ENCODE measurements at places on chromosomes 5 and 9. TPM values are rescaled to one million over a fixed set of nuclear protein-coding genes. Genes with fewer than 3 reads are reported as not detected.

LRRC70 gene
- total RNA-seq: 1.1 TPM

MRPL41 gene
- 87.7 TPM for total RNA-seq

GRCh38 chr5:148491015-148491792 is 107.4 kb downstream of the FBXO38 start:
- H3K4me3 ChIP-seq: no peak overlapping the region
- peak; percentile 96 for DNase-seq
- H3K27ac ChIP-seq: peak overlapping the region; percentile 75
- no peaks in the 10 kb centered on the region for H3K36me3 ChIP-seq
- H3K27me3 ChIP-seq: no peaks in the 10 kb centered on the region

- no peak for DNase-seq
- no peaks in the 10 kb centered on the region for H3K36me3 ChIP-seq
- H3K27me3 ChIP-seq: no peaks in the 10 kb centered on the region
- H3K27ac ChIP-seq: no peak overlapping the region
- no peaks in the 10 kb centered on the region for H3K4me1 ChIP-seq
Observed at GRCh38 chr9:20804489-20805250, 120.6 kb downstream of the FOCAD start.

- no peaks in the 10 kb centered on the region for H3K27me3 ChIP-seq
- H3K4me3 ChIP-seq: peak overlapping the region; percentile 88
- H3K4me1 ChIP-seq: peaks cover 34% of the 10 kb centered on the region
- DNase-seq: no peak
Observed at GRCh38 chr5:43555895-43556606, 826 bp downstream of the PAIP1 start.

DNA sequence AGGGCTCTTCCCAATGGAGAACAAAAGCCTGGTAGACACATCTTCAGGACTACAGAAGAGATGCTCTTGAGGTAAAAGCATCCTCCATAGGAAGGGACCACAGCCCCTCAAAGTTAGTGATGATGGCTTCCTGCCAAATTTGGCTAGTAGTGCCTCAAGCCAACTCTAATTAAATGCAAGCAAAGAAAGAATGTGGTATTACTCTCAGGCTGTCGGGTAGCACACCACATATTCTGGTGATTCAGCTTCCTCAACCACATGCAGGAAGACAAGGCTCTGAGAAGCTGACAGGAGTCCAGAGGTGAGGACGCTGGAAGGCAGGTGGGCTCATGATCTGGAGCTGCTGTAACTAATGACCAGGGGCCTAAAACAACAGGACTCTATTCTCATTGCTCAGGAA is 37.2 kb upstream of the S1PR3 start:
- DNase-seq: peak; percentile 61
- H3K27ac ChIP-seq: no peak overlapping the region
- H3K36me3 ChIP-seq: no peaks in the 10 kb centered on the region
- H3K4me3 ChIP-seq: no peak overlapping the region
- no peaks in the 10 kb centered on the region for H3K27me3 ChIP-seq
- H3K4me1 ChIP-seq: peaks cover 34% of the 10 kb centered on the region

DNA sequence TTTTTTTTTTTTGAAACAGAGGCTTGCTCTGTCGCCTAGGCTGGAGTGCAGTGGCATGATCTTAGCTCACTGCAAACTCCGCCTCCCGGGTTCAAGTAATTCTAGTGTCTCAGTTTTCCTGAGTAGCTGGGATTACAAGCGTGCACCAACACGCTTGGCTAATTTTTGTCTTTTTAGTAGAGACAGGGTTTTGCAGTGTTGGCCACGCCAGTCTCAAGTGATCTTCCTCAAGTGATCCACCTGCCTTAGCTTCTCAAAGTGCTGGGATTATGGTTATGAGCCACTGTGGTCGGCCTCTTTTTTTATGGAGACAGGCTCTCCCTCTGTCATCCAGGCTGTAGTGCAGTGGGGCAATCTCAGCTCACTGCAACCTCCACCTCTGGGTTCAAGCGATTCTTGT is 82.9 kb downstream of the RAB24 start:
- H3K27me3 ChIP-seq: no peaks in the 10 kb centered on the region
- H3K27ac ChIP-seq: no peak overlapping the region
- H3K36me3 ChIP-seq: 0 out of 2 replicates have a peak, but pooled peaks cover 8% of the 10 kb centered on the region
- H3K4me3 ChIP-seq: no peak overlapping the region
- no peaks in the 10 kb centered on the region for H3K4me1 ChIP-seq

- no peak overlapping the region for H3K4me3 ChIP-seq
- H3K36me3 ChIP-seq: no peaks in the 10 kb centered on the region
- H3K27me3 ChIP-seq: no peaks in the 10 kb centered on the region
- H3K27ac ChIP-seq: no peak overlapping the region
Observed at GRCh38 chr5:156208271-156208670, 118.7 kb upstream of the SGCD start.

DNA sequence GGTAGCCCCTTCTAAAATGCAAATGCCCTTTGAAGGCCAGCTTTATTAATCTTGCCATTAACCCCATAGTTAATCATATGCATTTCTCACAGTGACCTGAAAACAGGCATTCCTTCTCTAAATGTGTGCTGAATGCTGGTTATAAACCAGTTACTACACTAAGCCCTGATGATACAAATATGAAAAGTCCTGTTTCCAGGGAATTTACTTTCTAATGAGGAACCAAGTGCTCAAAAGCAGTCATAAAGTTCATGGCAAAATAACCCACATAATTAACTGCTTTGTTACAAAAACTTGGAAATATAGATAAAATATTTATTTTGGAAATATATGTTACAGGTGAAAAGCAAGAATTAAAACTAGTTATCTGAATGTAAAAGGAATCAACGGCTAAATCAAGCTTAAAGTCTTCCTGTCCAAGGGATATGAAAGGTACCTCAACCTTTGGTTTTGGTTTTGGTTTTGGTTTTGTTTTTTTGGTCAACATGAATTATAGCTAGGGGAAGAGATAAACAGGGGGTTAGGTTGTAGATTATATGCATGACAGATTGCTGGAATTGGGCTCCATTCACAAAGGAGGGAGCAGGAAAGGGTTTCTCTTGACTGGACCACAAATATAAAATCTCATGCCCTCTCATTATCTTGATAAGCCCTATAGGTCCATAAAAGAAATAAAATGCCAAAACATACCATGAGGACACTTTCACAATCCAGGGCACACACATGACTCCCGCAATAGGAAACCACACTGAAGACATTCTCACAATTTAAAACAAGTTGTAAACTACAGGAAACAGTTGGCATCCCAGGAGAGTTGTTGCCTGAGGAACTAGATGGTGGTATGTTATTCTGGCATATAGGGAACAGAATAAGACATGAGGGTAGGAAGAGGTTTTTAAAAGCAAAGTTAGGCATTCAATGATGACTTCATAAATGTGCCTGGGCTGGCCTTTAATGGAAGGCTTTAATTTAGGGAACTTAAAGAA is 46.7 kb upstream of the MACIR start:
- H3K4me1 ChIP-seq: no peaks in the 10 kb centered on the region
- no peak overlapping the region for H3K4me3 ChIP-seq

- no peaks in the 10 kb centered on the region for H3K36me3 ChIP-seq
- H3K27ac ChIP-seq: no peak overlapping the region
- peak; percentile 36 for DNase-seq
- H3K27me3 ChIP-seq: no peaks in the 10 kb centered on the region
- no peak overlapping the region for H3K4me3 ChIP-seq
Observed at GRCh38 chr5:107519900-107520354, 150.8 kb downstream of the EFNA5 start.

DNA sequence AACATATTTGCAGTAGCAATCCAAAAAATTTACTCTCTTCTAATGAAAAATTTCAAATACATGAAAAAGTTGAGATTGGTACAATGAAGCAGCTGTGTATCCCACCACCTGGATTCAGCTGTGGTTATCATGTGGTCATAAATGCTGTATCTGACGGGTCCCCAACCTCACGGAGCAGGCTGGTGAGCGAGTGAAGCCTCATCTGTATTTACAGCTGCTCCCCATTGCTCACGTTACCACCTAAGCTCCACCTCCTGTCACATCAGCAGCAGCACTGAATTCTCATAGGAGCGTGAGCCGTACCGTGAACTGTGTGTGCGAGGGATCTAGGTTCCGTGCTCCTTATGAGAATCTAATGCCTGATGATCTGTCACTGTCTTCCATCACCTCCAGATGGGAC is 6.8 kb upstream of the RNF130 start:
- H3K27me3 ChIP-seq: peaks cover 26% of the 10 kb centered on the region
- H3K4me3 ChIP-seq: no peak overlapping the region
- H3K36me3 ChIP-seq: no peaks in the 10 kb centered on the region
- no peak for DNase-seq
